Activated CD4-positive, CD25-positive, alpha-beta regulatory T cell (primary cell): ENCODE measurements at places on chromosomes 11 and 22.

GRCh38 chr11:115452241-115452640 lies 52.0 kb downstream of the CADM1 start:
- no peak for DNase-seq

GRCh38 chr11:43381802-43382201 lies 23.1 kb downstream of the TTC17 start:
- no peak for DNase-seq

DNA sequence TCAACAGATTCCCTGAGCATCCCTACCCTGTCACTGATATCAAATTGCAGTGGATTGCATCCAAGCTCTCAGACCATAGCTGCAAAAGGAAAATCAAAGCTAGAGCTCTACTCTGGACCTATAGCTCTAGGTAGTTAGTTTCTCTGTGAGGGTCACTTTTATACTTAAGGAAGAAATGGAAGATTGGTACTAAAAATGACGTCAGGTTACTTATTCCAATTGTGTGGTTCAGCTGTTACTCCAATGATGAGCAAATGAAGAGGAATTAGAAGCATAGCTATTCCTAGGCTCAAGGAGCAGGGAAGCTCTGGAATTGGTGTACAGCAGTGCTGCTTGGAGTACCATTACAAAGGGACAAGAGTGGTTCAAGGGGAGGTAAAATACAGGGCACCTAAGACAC lies 36.4 kb upstream of the GLYATL1 start:
- no peak for DNase-seq

GRCh38 chr11:65388731-65389130 lies 2.3 kb downstream of the FRMD8 start:
- DNase-seq, result no peak

GRCh38 chr11:55658608-55659007 lies 3.4 kb upstream of the OR4C6 start:
- no peak for DNase-seq

- DNase-seq, result no peak
Observed at GRCh38 chr11:45710561-45710960, 45.1 kb upstream of the CHST1 start.

- DNase-seq, result no peak
Observed at GRCh38 chr11:112087212-112087611, 539 bp downstream of the SDHD start.

GRCh38 chr11:108870373-108871020 lies 205.6 kb downstream of the DDX10 start:
- DNase-seq, result no peak

GRCh38 chr11:96257972-96258934 lies 84.7 kb downstream of the MAML2 start:
- no peak for DNase-seq

GRCh38 chr11:35611741-35612140 lies 6.5 kb upstream of the FJX1 start:
- DNase-seq, result no peak

- DNase-seq, result no peak
Observed at GRCh38 chr11:123543797-123544196, 110.6 kb downstream of the SCN3B start.

DNA sequence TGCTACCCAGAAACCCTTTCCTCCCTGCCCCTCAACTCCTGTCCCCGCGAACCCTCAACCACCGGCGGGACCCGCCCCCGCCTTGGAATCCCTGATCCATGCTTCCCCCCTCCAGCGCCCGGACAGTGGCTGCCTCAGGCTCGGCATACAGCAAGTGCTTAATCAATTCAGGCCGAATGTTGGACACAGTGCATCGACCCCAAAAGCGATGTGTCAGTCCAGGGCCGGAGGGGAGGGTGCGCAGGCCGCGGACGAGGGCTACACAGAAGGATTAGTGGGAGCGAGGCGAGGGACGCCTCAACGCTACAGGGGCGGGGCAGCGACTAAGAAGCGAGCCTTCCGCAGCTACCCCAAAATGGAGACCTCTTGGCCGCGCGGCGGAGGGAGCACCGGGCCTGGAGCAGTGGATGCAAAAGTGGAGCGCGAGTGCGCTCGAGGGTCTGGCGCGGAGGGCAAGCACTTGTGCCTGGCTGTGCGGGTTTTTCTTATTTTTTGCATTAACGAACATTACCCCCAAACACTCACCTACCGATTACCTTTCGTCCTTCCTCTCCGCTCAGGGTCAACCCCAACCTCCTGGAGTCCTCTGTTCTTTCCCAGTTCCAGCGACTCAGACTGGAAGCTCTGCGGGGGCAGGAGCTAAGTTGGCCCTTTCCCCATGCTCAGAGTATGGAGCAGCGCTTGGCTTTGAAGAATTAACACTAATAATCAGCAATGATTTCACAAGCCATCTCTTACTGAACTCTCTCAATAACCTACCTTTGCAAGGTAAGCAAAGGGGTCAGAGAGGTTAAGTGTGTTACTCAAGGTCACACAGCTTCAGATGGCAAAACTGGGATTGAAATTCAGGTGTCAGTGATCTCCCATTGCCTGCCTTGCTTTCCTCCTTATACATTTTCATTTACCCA lies 30.0 kb upstream of the WNT11 start:
- DNase-seq, result peak; percentile 29

DNA sequence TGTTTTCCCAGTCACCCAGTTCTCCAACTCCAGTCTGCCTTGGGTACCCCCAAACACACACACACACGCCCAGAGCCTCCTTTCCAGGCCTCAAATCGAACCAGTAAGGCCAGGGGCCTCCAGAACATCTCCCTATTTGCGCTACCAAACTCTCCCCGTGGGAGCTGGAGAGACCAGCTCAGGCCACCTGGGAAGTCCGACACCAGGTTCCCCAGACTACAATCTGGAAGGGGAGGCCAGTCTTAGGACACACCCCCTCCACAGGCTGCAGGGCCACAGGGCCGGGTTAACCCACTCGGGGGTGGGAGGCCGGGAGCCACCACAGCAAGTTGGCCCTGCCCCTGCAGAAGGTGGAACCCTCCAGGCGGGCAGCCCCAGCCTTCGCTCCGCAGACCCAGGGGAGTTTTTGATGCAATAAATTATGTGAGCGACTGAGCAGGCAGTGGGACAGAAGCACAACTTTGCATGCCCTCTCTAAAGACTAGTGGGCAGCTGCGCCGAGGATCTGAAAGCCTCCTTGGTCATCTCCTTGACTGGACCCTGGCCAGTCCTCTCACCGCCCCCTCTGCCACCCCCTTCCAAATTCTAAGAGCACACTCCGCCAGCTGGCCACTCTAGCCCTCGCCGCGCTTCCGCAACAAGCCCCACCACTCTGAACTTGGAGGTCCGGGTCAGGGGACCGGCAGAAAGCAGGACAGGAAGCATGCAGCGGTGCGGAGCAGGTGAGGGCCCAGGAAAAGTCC lies 2.8 kb downstream of the IGF2 start:
- no peak for DNase-seq

DNA sequence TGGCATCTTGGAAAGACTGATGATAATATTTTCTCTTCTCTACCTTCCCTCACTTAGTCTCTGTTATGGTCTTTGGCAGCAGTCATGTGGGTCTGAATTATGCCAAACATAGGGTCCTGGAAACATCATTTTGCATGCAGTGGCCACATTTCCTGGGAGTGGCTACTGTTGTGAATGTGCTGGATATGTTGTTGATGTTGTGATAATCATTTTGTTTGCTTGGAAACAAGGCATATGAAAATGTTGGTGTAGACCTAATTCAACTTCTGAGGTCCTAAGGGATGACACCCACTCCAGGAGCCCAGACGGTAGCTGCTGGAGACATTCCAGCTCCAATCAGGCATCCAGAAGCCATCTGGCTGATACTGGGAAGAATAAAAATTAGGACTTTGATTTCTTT lies 109.7 kb downstream of the DCDC1 start:
- DNase-seq, result no peak

DNA sequence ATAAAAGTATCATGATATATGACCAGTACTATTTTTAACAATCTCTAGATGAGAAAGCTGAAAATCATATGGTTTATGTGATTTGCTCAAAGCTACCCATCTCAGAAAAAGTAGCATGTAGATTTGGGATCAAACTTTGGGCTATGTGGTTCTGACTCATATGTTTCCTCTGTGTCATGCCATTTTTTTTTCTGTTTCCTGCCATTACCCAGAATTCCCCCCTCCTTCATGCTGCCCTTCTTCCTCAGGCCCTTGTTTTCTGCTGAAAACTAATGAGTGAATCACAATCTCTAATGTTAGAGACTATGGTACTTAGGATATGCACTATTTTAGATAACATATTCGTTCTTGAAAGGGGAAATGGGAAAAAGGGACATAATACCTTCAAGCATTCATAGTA lies 80.7 kb downstream of the JRKL start:
- DNase-seq, result no peak

- peak; percentile 59 for DNase-seq
Observed at GRCh38 chr11:2885678-2886081, at the start of gene CDKN1C. Gene CDKN1C (minus strand): TSS chr11:2885775. CDS start chr11:2885456, 319 bp downstream.

DNA sequence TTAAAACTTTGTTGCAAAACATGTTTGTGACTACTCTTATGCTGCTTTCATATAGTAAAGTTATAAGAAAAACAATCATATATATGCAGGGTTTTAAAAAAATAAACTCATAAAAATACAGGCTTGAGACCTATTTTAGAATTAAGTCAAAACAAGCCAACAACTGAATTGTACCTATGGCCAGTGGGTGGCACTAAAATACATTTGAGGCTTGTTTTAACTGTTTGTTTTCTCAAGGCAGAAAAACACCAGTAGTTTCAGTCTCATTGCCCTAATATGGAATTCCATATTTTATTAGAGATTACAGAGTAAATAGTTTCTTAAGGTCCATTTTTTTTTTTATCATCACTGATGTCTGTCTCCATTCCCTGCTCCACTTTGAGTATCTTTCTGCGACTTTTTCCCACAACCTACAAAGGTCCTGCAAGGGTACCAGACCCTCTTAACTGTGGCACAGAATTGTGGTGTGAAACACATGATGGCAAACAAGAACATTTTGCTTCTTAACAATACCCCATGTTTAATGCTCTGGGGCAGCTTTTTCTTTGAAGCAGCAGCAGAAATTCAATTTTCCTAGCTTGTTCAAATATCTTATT lies 8.5 kb upstream of the CCDC89 start:
- no peak for DNase-seq

DNA sequence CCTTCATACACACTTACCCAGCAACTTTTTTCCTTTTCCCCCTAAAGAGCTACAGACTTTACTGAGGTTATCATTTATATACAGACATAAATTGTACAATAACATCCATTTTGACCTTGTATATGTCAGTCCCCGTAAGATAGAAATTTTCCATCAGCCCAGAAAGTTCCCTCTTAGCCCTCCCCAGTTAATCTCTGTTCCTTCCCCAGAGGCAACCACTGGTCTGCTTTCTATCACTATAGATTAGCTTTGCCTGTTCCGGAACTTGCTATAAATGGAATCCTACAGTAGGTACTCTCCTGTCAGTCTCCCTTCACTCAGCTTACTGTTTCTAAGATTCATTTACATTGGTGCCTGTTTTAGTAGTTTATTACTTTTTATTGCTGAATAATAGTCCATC lies 54.9 kb downstream of the TSPAN18 start:
- DNase-seq, result no peak

- no peak for DNase-seq
Observed at GRCh38 chr11:111938687-111939160, 1.6 kb downstream of the DIXDC1 start.

DNA sequence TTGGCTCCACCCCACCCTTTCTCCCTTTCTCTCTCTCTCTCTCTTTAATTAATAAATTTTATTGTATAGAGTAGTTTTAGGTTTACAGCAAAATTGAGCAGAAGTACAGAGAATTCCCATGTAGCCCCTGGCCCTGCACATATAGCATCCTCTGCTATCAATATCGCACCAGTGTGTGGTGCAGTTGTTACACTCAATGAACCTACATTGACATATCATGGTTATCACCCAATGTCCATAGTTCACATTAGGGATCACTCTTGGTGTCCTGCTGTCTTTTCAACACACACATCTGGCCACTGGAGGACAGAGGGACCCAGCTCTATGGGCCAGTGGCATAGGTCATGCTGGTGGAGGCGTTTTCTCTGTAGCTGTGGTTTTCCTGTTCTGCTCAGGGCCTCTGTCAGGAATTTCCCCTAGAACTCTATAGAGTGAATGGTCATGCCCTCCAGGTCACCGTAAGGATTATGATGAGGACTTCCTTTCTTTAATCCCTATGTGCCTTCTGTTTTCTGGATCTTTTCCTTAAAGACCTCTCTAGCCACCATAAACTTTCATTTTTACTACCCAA lies 98.2 kb upstream of the NAV2 start:
- no peak for DNase-seq

DNA sequence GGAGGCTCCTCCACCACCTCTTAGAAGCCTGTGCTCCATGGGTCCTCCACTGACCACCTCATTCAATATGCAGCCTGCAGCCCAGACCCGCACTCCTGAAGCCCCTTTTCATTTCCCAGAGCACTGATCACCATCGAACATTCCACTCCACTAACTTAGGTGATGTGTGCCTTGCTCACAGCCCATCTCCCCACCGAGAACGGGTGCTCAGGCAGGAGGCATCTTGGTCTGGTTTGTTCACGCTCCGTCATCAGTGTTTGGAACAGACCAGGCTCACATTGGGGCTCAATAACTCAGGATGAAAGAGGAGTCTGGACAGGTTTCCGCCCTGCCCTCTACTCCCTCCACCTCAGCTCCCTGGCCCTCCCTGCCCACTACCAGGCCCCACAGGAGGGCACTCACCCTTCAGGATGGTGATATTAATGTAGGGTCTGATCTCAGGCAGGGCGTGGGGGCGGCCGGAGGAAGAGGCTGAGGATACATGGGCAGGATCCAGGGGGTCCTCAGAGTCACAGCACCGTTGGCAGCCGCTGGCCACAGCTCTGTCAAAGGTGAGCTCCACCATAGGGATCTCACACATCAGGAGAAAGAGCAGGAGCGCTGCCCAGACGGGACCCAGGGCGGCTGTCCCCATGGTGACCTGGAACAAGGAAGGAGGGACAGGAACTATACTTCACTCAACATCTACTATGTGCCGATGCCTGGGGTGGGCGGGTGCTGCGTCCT lies 3.1 kb downstream of the C1QTNF6 start:
- no peak for DNase-seq

- no peak for DNase-seq
Observed at GRCh38 chr22:45246060-45246985, 5.6 kb upstream of the KIAA0930 start.

DNA sequence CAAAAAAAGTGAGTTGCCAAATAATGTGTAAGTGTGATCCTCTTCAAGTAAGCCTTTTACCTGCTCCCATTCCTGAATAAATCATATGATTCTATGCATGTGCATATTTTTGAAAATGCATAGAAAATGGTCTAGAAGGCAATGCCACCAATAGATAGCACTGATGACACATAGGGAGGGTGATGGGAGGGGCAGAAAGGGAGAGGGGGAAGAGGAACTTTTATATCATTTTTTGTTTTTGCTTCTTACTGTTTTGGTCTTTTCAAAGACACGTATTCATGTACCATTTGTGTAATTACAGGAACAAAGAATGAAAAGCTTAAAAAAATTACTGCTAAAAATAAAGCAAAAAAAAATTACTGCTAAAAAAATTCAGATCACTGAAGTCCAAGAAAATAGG lies 60.8 kb downstream of the C11orf58 start:
- DNase-seq, result no peak

GRCh38 chr11:129237456-129237855 lies 45.3 kb upstream of the ARHGAP32 start:
- no peak for DNase-seq

- no peak for DNase-seq
Observed at GRCh38 chr11:81960443-81960842, 773.2 kb downstream of the FAM181B start.
